ENCODE measurements at places on chromosomes 1 and 21.

DNA sequence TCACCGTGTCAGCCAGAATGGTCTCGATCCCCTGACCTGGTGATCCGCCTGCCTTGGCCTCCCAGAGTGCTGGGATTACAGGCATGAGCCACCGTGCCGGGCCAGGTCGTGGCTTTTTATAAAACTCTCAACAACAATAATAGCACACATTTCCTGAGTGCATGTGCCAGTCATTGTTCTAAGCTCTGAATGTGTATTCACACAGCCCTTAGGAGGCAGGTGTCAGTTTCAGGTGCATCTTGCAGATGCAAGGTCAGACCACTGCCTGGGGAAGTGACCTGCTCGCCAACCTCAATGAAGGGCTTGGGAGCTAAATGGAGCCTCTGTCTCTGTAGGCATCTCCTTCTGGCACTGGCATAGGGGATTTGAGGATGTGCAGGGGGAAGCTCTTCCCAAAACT is 1.6 kb upstream of the LEFTY2 start:
- no peak for DNase-seq

DNA sequence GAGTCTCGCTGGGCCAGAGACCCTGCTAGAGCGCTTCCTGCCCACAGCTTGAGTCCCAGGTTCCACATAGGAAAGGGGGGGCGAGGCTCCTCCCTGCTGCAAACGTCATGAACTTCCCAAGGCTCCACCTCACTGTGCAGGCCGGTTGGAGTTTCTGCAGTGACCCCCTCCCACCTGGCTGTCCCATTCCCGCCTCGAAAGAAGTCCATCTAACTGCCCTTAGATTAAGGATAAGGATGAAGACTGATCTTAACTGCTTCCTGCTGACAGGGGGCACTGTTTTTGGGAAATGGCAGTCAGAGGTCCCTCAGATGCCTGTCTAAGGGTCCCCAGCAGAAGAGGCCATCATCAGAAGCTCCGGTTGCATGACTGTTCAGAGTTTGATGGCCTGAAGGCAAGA is 62.7 kb downstream of the STUM start:
- DNase-seq, result no peak

DNA sequence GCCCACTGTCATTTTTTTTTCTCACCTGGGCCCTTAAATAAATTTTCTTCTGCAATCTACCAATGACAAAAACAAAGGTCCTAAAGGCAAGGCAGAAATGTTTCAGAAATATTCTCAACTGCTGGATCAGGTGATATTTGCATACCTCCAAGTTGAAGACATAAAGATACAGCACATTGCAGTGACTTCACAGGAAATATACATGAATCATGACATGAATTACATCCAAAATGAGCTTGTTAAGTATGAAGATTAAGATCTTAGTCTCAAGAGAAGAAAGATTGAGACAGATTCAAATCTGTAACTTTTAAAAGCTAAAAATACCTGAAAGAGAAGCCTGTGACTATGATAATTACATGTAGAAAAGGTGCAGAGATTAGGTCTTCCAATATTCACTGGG is 207.8 kb downstream of the SIPA1L2 start:
- DNase-seq, result no peak

DNA sequence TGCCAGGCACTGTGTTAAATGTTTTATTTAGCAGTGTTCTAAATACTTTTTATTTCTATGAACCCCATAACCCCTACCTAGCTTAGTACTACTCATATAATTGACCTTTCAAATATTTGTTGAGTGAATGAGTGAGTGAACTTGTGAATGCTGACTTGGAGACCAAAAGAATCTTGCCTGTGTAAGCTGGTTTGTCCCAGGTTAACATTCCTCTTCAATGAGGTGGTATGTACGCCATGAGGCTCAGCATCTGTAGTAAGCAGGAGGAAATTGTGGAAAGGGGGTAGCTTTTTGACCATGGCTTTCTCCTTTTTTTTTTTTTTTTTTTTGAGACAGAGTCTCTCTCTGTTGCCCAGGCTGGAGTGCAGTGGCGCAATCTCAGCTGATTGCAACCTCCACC is 14.6 kb downstream of the MED18 start:
- no peak for DNase-seq

GRCh38 chr1:1130206-1131120 is 14.6 kb upstream of the C1orf159 start:
- DNase-seq, result no peak

- DNase-seq, result no peak
Measured at GRCh38 chr1:221891708-221892107, 149.8 kb upstream of the DUSP10 start.

- DNase-seq, result no peak
Measured at GRCh38 chr1:175733722-175734121, 9.7 kb downstream of the TNR start.

GRCh38 chr1:7470904-7471638 is 300.0 kb upstream of the VAMP3 start:
- peak; percentile 76 for DNase-seq

- DNase-seq, result no peak
Measured at GRCh38 chr1:2327841-2328240, 63.5 kb downstream of the MORN1 start.

GRCh38 chr1:44785029-44785380 is 3.0 kb downstream of the BEST4 start:
- DNase-seq, result no peak

DNA sequence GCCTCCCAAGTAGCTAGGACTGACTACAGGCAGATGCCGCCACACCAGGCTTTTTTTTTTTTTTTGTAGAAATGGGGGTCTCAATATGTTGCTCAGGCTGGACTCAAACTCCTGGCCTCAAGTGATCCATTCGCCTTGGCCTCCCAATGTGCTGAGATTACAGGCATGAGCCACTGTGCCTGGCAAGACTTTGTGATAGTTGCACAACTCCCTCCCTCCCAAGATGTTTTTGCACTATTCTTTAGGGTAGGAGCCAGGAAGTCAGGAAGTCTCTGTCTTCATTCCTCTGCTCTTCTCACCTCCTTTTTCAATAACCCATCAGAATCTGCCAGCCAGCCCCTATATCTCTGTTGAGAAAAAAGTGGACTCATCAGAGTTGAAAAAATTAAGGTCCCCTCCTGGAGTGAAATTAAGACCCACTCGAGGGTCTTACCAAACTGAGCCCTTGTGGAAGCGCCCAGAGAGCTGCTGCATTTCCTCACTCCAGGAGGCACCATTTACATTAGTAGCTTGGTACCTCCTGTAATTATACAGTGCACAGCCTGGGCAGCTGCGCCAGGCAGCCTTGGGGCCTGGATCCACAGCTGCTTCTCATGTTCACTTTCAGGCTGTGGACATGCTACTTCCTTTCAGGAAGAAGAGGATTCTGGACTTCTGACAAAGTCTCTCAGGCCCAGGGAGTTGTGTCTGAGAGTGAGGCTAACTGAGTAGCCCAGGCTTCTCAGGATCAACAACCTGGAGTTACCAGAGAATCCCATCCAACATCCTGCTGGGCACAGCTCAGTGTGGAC is 24.0 kb downstream of the TCEA3 start:
- no peak for DNase-seq

GRCh38 chr1:233151861-233152260 is 143.7 kb downstream of the PCNX2 start:
- DNase-seq, result no peak

DNA sequence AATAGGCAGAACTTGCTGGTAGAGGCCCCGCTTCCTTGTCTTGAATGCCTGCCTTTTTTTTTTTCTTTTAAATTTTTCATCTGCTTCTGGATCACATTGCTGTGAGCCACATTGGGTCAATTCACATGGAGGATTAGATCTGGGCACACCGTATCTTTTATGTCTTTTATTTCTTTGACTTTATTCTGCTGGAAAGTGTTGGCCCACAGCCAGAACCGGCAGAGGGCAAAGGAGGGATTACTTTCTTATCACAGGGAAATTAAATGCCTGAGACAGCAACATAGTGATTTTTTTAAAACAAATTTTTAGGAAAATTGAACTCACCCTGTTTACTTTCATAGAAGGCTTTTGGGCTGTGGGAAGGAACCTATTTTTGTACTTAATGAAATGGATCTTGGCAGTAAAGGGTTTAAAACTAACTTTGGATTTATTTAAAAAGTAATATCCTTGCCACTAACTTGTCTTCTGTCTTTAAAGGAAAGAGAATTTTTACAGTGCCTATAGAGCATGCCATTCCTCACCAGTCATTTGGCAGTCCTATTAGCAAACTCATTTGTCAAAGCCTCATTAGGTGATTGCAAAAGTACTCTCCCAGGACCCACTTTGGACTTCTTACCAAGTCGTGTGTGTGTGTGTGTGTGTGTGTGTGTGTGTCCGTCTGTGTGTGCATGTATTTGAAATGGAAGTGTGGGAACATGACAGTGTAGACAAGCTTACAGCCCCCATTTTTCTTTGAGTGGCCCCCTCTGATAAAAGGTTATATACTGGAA is 68.4 kb downstream of the ST6GALNAC3 start:
- no peak for DNase-seq

- DNase-seq, result no peak
Measured at GRCh38 chr1:208174731-208175507, 69.3 kb downstream of the PLXNA2 start.

DNA sequence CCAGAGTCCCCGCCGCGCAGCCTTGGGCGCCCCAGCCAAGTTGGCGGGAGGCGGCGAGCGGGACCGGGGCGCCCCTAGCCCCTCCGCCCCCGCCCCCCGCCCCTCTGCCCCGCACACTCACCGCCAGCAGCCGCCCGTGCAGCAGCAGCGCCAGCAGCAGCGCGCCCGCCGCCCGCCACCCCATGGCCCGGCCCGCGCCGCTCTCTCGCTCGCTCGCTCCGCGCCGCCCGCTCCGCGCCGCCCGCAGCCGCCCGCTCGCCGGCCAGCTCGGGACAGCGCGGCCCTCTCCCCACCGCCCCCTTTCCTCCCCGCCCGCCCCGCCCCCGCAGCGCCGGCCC is at the start of gene HSPG2:
TSS of gene HSPG2 (minus strand) at position 277 of the 338 bp plus-strand sequence. CDS start at position 184, 93 bp downstream.
- no peak for DNase-seq

DNA sequence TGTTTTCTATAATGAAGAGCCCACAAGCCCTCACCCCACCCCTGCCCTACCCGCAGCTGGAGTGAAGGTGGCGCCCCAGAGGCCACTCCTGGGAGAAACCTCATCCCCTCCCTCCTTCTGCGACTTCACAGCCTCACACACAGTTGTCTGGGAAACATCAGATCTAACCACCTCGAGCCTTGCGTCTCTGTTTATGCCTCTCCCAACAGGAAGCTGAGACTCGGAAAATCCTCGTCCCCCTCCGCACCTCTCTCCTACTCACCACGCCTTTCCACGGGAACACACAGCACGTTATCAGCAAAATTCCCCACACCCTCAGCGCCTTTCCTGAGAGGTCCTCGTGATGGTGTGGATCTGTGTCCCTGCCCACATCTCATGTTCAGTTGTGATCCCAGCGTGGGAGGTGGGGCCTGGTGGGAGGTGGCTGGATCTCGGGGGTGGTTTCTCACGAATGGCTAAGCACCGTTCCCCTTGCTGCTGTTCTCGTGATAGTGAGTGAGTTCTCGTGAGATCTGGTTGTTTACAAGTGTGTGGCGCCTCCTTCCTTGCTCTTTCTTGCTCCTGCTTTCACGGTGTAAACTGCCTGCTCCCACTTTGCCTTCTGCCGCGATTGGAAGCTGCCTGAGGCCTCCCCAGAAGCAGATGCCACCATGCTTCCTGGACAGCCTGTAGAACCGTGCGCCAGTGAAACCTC is 190.6 kb downstream of the KIF26B start:
- no peak for DNase-seq

GRCh38 chr1:187383366-187383765 is 554.6 kb downstream of the PLA2G4A start:
- no peak for DNase-seq

DNA sequence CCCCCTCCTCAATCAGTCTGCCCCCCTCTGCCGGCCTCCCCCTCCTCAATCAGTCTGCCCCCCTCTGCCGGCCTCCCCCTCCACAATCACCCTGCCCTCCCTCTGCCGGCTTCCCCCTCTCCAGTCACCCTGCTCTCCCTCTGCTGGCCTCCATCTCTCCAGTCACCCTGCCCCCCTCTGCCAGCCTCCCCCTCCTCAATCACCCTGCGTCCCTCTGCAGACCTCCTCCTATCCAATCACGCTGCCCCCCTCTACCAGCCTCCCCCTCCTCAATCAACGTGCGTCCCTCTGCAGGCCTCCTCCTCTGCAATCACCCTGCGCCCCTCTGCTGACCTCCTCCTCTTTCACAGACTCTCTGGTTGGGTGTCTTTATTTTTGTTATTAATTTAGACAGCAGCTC is 11.5 kb upstream of the C1orf198 start:
- no peak for DNase-seq

- no peak for DNase-seq
Measured at GRCh38 chr1:61746813-61747212, 4.5 kb downstream of the PATJ start.

GRCh38 chr21:38503583-38503982 is 5.3 kb upstream of the ERG start:
- no peak for DNase-seq

DNA sequence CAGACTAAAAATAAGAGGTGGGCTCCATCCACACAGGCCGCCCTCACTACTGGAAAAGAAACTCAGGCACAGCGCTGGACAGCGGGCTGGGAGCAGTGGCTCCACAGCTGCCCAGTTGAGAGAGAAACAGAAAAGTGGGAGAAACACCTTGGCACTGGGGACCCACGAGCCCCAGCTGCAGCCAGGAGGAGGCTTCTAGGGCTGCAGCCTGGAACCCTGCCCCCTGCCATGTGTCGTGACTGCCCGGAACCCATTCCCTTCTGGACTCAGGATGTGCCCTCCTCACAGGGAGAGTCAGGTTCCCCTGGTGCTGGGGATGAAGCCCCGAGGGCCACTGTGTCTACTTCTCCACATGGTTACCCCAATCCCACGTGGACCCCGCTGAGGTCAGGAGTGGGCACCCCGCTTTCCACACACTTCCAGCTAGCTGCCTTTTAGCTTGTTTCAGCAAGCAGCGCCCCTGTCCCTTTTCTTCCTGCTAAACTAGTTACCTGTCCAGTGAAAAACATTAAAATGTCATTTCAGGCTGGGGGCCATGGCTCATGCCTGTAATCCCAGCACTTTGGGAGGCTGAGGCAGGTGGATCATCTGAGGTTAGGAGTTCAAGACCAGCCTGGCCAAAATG is 35.9 kb downstream of the PARP1 start:
- no peak for DNase-seq

GRCh38 chr1:158924677-158925076 is 6.7 kb upstream of the PYHIN1 start:
- no peak for DNase-seq

- no peak for DNase-seq
Measured at GRCh38 chr1:10724948-10725847, 71.2 kb downstream of the CASZ1 start.

DNA sequence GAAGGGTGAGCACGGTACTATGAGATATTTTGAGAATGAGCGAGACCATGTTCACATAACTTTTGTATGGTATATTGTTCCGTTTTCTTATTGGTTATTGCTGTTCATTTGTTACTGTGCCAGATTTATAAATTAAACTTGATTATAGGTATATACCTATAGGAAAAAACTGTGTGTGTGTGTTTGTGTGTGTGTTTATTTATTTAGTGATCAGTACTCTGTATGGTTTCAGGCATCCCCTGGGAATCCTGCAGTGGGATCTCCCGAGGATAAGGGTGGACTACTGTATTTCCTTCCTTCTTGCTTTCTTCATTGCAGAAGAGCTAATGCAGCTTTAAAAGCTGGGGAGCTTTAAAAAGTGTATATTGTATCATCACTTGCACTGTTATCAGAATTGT is 8.0 kb upstream of the ASH1L start:
- no peak for DNase-seq

GRCh38 chr1:12617901-12618660 is at the start of gene DHRS3:
Gene DHRS3, minus strand, starts transcription at chr1:12618210. Its CDS starts 862 bp downstream, at chr1:12617348.
- DNase-seq, result no peak

- DNase-seq, result no peak
Measured at GRCh38 chr1:150210091-150210490, 25.8 kb downstream of the ANP32E start.
